IMR-90 (cell line): ENCODE measurements at places on chromosomes 6 and 20.
A peak's percentile ranks its signal among the peaks of the same experiment; 100 is the strongest.

DNA sequence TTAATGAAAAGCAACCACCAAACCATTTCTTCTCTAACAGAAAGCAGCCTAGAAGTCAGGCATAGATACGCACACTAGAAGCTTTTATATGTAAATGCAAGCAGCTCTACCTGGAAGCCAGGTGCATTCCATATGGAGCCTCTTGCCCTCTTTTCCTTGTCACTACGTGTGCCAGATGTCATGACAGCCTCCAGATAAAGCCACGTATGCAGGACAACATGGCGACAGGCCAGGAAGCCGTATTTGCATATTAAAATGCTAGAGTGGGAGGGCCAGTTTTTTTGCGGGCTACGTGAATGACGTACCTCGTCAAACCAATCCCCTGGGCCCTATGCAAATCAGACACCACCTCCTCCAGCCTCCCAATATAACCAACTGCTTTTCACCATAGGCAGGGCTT is 308.1 kb upstream of the SPTLC3 start:
- no peak for DNase-seq

DNA sequence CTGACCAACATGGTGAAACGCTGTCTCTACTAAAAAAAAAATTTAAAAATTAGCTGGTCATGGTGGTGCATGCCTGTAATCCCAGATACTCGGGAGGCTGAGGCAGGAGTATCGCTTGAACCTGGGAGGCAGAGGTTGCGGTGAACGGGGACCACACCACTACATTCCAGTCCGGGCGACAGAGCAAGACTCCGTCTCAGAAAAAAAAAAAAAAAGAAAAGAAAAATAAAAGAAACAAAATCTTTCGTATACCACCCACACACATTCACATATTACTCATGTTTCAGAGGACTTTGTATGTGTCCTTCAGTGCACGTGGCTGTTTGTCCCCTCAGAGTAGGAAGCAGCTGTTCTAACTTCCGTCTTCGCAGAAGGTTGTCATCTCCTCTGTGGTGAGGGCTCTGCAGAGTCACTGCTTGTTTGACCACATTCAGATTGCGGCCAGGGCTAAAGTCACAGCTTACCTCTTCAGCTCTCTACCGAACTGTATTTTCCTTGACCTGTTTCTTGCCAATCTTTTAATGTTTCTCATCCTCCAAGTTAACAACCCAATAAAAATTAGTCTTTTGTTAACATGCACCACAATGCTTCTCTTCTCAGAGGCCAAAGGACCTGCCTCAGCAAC is 36.6 kb upstream of the HIVEP1 start:
- DNase-seq, result no peak

GRCh38 chr6:116887894-116888293 is 10.9 kb downstream of the RFX6 start:
- no peak for DNase-seq

GRCh38 chr6:33091957-33092356 is 16.2 kb downstream of the HLA-DPB1 start:
- no peak for DNase-seq

DNA sequence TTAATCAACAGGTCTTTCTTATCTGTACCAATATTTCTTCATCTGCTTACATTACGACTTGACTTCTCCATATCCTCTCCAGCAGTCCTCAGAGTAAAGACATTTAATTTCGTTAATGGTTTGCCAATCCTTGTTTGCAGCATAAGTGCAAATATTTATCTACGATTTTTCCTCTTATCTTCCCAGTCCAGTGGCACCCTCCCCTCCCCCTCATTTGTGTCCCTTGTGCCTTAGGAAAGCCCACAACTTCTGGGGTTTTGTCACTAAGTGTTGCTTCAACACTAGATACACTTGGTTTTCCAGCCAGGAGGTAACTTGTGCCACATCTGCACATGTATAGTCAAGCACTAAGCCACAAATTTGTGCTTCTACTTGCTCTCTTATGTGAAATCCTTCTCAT is 327.2 kb downstream of the CBLN4 start:
- no peak for DNase-seq

GRCh38 chr6:57158658-57159057 is 13.5 kb upstream of the BAG2 start:
- peak; percentile 65 for DNase-seq

- no peak for DNase-seq
Measured at GRCh38 chr20:49762940-49763766, 49.5 kb upstream of the B4GALT5 start.

- peak; percentile 80 for DNase-seq
Measured at GRCh38 chr6:139369568-139370282, 4.7 kb downstream of the CITED2 start.

DNA sequence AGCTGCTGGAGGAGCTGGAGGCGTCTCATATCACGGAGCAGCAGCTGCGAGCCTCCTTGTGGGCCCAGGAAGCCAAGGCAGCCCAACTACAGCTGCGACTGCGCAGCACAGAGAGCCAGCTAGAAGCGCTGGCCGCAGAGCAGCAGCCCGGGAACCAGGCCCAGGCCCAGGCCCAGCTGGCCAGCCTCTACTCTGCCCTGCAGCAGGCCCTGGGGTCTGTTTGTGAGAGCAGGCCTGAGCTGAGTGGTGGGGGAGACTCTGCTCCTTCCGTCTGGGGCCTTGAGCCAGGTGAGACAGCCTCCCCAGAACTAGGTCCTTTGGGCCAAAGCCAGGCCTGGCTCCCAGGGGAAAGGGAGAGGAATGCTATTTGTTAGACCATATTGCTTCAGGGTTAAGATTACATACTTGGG is 31.7 kb downstream of the C20orf173 start:
- no peak for DNase-seq

DNA sequence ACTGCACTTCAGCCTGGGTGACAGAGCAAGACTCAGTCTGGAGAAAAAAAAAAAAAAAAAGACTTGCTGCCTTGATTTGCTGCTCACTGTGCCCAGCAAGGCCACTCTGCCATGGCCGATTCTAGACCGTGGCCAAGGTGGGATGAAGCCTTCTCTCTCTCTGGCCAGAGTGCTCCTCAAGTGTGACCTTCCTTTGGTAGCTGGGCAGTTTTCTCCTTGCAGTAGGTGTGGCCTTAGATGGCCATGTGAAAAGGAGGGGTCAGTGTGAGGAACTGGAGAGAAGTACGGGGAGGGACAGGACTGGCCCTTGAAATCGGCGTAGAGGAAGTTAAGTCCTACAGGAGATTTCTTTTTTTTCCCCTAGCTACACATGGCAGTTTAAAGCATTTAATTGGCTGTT is 272.0 kb downstream of the ARID1B start:
- no peak for DNase-seq

- no peak for DNase-seq
Measured at GRCh38 chr6:94177429-94177828, 758.1 kb upstream of the EPHA7 start.
